Islet precursor cell (in vitro differentiated cells): ENCODE measurements at places on chromosomes 3 and 15.

DNA sequence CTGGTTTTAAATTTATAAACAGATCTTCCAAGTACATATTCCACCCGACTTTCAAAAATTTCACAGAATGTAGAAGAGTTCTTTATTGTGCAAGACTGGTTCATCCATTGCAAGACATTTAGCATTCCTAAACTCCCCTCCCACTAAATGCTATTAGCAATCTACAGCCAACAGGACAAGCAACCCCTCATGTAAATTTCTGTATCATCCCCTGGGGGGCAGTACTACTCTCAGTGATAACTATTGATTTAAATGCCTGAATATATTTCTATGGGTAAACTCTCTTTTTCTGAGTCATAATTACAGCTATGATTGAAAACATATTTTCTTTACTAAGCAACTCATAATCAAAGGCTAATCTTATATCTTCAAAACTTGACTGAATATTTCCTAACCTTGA lies 10.7 kb upstream of the SLC15A2 start:
- DNase-seq = no peak

GRCh38 chr3:133643611-133644010 lies 18.1 kb downstream of the TOPBP1 start:
- DNase-seq = no peak

DNA sequence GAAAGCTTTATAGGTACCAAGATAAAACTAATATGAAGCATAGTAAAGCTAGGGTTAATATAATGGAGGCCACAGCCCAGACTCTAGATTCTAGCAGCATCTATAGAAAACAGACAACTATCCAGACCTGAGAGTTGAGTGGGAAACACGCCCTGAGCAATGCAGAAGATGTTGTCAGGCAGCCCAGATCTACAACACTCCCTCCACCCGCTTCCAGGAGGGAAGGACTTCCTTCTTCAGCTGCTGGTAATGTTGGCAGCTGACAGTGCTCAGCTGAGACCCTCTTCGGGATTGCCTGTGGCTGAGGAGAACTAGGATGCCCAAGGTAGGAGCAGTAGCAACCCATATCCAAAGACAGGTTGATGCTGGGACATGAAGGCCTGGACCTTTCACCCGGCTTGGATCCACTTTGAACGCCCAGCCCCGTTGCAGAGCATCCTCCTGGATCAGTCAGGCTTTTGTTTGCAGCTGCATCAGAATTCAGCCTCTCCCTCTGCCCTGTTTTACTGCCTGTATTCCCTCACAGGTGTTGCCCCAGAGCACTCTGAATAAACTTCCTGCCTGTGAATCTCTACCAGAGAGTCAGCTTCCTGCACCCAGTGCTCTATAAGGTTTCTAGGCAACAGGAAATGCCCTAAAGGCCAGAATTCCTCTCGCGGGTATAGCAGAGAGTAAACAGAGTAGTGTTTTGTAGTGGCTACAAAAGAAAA lies 174.7 kb upstream of the IL12A start:
- DNase-seq = peak; percentile 87

DNA sequence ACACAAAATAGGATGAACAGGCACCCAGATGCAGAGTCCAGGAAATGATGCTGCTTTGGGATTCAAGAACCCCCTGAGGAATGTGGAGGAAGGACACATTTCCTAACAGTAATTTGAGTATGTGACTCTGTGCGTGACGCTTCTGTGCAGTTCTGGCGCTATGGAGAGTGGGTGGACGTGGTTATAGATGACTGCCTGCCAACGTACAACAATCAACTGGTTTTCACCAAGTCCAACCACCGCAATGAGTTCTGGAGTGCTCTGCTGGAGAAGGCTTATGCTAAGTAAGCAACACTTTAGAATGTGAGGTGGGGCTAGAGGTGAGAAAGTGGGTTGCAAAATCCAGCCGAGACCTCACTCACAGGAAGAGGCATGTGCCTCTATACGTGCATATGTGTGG lies 28.3 kb downstream of the CAPN3 start:
- no peak for DNase-seq

DNA sequence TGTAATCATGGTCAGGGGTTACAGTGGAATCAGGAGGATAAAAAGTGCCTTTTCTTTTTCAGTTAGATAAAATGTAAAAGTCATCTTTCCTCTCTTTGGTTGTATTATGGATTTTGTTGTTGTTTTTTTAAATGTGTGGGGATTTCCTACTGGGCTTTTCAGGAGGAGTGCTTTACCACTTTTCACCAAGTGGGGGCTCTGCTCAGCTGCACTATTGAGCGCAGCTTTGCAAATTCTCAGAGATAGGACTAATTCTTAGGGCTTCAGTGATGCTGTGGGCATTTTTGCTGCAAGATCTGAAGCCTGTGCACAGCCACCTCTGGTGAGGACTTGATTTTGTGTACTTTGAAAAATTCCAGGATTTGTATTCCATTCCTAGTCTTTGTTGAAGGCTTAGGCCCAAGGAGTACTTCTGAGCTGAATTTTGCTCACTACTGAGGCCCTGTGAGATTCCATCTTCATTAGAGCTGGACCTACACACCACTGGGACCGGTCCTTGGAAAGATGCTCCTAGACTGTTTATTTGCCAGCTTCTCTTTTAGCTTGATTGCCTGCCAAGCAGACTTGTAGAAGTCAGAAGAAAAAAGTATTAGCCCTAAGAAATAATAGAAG lies 7.5 kb downstream of the GNB5 start:
- DNase-seq = peak; percentile 67

- DNase-seq = no peak
Measured at GRCh38 chr3:1207904-1208303, 115.1 kb downstream of the CNTN6 start.

GRCh38 chr3:5494905-5495519 lies 307.5 kb downstream of the EDEM1 start:
- DNase-seq = no peak

DNA sequence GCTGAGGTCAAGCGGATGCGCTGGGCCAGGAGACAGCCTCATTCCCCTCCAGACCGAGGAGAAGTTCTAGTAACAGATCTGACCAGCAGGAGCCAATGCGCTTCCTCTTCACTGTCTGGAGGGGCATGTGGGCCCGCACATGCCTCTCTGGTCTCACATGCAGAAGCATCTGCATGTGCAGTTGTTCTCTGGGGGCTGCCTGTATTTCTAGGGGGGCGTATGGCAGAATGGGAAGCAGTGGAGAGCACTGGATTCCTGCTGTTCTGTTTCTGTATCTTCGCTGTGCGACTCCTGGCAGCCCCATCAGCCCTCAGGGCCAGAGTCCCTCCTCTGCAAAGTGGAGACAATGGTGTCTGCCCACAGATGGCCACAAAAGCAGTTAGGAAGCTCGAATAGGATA lies 170.4 kb upstream of the IQSEC1 start:
- no peak for DNase-seq

- no peak for DNase-seq
Measured at GRCh38 chr3:133965906-133966305, 63.8 kb downstream of the SLCO2A1 start.

- DNase-seq = no peak
Measured at GRCh38 chr15:61501815-61502389, 272.8 kb upstream of the RORA start.

DNA sequence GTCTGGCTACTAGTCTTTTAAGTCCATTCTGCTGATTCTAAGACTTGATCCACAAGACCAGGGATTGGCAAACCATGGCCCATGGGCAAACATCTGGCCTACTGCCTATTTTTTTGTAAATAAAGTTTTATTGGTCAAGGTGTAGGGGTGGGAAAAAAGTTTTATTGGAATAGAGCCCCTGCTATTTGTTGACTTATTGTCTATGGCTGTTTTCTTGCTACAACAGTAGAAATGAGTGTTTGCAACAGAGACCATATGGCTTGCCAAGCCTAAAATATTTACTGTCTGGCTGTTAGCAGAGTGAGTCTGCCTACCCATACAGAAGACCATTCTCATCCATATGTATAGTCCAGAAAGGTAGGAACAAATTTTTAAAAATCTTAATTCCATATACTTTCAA lies 106.4 kb downstream of the PTPRG start:
- no peak for DNase-seq

GRCh38 chr3:119184796-119185570 lies 11.6 kb downstream of the UPK1B start:
- DNase-seq = no peak

GRCh38 chr15:44790215-44790614 lies 53.9 kb downstream of the TRIM69 start:
- no peak for DNase-seq

DNA sequence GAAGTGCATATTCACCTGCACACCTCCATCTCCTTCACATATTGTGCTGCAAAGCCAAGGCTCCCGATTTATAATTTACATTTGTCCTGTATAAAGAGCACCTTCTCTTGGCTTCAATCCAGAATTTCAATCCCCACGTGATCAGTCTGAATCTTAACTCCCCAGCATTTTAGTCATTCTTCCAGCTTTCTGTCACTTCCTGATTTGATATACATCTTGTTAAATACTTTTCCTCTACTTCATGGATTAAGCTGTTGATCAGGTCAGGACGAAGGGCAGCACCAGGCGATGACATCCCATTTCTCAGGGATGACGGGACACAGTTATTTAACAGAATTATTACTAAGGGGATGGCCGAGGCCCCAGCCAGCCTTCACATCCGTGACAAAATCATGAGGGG lies 212.5 kb downstream of the EPHB1 start:
- DNase-seq = no peak

DNA sequence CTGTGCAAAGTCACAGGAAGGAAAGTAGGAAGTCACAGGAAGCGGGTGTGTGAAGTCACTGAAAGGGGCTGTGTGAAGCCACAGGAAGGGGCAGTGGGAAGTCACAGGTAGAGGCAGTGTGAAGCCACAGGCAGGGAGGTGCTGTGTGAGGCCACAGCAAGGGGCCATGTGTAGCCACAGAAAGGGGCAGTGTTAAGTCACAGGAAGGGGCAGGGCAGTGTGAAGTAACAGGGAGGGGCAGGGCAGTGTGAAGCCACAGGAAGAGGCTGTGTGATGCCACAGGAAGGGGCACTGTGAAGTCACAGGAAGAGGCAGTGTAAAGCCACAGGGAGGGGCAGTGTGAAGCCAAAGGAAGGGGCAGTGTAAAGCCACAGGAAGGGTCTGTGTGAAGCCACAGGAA lies 36.5 kb downstream of the GASK1A start:
- DNase-seq = peak; percentile 31

DNA sequence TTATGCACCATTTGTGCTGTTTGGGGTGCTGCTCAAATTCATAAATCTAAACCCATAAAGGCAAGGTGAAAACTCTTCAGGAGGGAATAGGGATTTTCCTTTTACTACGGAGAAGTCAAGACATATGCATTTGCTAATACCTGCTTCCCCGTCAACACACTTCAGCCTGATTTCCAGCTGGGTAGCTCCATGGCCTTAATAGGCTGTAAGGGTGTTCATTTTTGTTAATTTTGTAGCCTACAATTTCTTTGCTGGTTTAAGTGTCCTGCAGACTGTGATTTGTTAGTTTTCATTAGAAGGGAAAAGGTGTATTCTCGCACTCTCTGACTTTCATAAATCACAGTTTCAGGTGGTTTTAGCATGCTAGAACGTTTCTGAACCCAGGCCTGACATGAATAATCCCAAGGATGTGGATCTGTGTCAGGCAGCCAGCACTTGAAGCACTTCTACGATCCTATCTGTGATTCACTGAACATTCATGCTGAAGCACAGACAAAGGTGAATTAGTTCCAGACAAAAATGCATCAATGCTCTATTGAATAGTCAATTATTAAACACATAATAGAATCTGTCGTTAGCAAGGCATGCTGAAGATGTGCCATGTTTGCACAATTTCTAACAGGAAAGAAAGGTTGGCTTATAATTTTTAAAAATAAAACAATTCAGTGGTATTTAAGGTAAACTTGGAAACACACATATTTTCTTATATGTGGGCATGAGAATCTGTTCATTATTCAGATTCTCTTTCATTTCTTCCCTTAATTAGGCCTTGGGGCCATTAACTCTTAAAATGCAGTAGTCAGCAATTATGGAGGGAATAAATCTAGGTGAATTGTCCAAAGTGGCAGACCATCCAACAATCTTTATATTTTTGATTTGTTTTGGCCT lies 17.9 kb upstream of the NMNAT3 start:
- DNase-seq = no peak

GRCh38 chr3:177448987-177449359 lies 251.7 kb upstream of the TBL1XR1 start:
- DNase-seq = no peak

DNA sequence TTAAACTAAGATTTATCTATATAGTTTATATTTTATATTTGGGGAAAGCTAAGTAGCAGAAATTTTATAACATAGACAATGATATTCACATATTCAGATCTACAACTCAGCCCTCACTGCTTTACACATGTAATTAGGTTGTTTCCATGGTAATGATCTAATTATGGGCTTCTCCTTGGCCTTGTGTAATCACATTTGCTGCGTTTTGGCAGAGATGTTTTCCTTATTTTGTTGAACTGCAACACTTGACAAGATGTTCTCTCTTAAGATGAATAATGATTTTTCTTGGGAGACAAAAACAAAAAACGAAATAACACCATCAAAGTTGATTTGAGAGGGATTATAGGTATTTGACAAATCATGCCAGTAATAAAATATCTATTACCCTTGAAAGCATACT lies 635.6 kb upstream of the TBL1XR1 start:
- DNase-seq = no peak

GRCh38 chr15:92097474-92098178 lies 244.1 kb downstream of the SLCO3A1 start:
- peak; percentile 79 for DNase-seq

DNA sequence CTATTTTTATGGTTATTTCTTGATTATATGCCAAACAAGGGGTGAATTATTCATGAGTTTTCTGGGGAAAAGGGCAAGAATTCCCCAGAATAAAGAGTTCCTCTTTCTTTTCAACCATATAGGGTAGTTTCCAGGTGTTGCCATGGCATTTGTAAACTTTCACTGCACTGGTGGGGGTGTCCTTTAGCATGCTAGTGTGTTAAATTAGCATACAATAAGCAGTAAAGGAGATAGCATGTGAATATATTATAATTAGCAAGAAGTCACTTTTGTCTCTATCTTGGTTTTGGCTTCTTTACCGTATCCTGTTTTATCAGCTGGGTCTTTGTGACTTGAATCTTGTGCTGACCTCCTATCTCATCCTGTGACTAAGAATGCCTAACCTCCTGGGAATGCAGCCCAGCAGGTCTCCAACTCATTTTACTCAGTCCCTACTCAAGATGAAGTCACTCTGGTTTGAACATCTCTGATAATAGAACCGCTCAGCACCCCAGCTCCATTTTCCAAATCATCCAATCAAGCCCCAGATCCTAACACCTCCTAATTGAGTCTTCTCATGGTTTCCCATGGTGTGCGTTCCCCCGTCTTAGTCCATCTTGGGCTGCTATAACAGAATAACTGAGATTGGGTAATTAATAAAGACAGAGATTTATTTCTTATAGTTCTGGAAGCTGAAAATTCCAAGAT lies 3.4 kb upstream of the SELENOT start:
- peak; percentile 89 for DNase-seq
